ENCODE measurements at places on chromosomes 1 and 21.

DNA sequence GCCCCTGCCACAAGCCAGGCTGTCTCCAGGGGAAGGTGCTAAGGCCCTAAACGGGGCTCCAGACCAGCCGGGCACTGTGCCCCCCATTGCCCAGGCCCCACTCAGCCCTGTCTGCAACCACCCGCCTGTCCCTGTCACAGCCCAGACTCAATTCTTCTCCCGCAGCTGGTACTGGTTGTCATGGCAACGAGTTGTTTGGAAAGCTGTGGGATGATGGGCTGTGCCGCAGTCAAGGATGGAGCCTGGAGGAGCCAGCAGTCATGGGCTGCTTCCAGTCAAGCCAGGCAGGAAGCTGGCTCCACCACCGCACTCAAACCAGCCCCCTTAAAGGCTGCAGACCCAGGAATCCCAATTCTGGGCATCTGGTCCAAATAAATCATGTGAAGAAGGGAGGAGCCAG, 4.2 kb downstream of the SPOCD1 start:
- peak; percentile 94 for DNase-seq

- DNase-seq: no peak
These were observed 25.1 kb downstream of the ATP8B2 start for GRCh38 chr1:154350383-154350782.

GRCh38 chr1:226845624-226846023, 24.8 kb upstream of the PSEN2 start:
- no peak for DNase-seq

GRCh38 chr1:9490605-9491339, 48.5 kb upstream of the SLC25A33 start:
- DNase-seq: peak; percentile 77

GRCh38 chr1:81446000-81446669, 354.6 kb upstream of the ADGRL2 start:
- DNase-seq: no peak

- DNase-seq: no peak
These were observed 11.6 kb downstream of the COL9A2 start for GRCh38 chr1:40305451-40305850.

DNA sequence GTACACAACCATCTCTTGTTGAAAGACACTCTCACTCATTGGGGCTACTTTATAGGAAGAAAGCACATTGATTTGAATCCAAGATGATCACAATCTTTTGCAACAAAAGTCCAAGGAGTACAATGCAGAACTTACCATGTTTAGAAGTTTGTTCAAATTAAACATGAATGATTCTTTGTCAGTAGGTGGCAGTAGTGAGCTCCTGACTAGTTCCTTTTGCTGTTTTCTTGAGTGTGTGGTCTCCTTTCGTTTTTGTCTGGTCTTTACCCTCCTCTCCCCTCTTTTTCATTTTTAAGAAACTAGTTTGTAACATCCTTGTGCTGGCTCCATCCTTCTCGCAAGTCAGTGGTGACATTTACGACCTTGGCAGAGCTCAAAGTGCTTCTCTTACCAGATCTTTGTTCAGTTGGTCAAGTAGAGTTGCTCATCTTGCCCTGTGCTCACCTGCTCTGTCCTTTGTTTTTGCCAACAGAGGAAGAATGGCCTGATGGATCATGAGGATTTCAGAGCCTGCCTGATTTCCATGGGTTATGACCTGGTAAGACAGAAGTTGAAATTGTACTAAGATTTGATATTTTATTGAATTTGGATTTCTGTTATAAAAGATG, 35.7 kb upstream of the MTR start:
- peak; percentile 54 for DNase-seq

GRCh38 chr1:185495007-185495406, 178.0 kb upstream of the IVNS1ABP start:
- no peak for DNase-seq

DNA sequence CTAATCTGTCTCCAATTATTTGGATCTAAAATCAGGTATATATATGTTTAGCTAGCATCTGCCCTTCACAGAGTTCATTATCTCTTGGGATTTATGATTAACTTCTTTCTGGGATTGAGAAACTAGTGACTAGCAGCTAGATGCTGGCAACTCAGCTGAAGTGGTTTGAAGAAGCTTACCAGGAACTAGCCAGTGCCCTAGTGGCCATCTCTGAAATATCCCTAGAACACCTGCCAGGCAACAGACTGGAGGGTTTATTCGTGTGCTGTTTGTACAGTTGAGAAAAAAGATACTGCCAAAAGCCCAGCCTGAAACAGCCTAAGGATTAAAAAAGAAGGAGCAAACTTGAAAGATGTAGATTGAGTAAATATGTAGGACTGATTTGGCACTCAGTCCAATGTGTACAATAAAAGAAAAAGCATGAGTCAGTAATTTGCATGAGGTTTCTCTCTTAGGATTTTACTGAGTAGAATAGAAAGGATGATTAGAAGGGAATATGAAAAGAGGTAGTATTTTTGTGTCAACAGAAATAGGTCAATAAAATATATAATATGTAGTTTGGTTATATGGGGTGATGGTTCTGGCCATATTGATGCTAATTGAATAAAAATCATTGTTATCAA, 1144.6 kb upstream of the ADGRL2 start:
- peak; percentile 25 for DNase-seq

DNA sequence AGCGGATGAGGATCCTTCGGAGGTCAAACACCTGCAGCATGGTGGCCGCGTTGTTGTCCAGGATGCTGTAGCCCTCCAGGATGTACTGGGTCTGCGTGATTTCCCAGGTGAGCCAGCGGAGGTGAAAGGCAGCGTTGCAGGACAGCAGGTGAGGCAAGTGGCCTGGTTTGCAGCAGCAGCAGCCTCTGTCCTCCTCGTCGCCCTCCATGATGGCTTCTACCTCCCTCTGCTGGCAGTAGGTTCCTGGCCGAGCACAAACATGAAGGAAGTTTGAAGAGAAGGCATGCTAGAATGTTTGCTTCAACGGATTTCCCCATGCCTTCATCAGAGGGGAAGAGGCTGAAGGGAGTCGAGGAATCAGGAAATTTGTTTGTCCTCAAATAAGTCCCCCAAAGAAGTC, 74.7 kb downstream of the NTPCR start:
- DNase-seq: peak; percentile 11

DNA sequence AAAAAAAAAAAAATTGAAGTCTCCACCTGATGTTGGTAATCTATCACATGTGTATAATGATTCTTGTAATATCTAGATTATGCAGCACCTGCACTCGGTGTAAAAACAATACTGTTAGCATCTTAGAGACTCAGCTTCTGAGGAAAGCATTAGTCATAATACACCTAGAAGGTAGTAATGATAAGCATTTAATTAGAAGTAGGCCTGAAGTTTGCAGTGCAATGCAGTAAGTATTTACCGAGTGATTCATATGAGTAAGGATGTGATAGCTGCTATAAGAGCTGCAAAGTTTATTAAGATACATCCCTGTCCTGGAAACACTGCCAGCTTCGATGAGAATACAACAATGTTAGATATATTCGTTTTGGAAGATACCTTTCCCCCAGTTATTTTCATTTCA, 196.4 kb downstream of the GREM2 start:
- no peak for DNase-seq

DNA sequence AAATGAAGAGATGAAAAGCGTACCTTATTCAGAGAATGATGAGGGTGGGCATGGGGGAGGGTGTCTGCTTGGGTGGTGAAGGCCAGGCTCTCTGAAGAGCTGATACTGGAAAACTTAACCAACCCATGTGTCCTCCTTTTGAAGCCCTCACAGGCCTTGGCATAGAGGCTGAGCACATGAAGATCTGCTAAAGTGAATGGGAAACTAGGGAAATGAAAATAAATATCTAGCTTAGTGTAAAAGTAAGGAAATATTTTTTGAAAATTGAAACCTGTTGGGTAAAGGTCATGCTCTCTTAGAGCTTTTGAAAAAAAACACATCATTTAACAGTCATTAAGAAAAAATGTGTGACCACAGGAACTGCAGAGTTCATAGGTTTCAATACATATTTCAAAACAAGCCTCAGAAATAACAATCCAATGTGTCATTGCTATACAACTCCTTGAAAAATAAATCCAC, 40.5 kb upstream of the RALGPS2 start:
- DNase-seq: no peak

DNA sequence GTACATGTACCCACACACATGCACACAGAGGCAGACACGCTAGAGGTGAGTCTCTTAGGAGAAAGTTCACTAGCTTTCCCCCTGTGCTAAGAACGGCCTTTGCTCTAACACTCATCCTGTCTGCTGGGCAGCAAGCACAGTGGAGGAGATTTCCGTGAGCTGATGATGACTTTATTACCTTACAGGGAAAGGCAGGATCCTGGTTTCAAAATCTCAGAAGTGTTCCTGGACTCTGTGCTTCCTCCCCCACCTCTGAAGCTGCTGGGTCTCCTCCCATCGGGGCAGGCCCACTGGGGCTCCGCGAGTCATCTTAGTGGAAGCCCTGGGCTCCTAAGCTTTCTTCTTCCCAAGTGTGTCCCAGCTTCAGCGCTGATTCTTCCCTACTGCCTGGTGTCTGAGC, 2.7 kb downstream of the FAM3B start:
- DNase-seq: no peak

DNA sequence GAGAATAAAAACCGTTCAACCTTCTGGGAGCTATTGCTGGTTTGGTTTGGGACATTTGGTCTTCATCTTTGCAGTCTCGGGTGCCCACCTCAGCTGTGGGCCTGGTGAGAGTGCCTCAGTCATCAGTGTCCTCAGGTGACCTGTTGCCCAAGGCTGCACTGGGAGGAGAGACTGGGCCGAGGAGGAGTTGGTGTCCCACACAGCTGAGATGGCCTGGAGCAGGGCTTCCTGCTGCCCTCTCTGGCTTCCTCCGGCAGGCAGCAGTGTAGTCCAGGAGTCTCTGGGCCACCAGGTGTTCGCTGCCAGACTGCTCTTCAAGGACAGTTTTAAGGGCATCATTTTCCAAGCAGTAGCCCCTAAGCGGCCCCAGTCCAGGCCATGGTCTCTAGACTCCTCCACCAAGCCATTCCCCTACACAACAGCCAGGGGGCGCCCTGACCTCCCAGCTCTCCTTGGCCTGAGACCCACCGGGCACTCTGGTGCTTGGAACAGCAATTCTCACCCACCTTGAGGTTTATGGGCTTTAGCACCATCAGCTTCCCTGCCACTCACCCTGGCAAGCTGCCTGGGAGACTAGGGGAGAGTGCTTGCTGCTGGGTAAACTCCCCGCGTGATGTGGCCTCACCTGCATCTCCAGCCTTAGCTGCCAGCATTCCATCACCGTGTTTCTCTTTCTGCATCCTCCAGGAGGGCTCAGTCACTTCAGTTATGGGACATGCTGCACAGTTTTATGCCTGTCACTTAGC, 9.1 kb upstream of the SYTL1 start:
- peak; percentile 17 for DNase-seq

GRCh38 chr21:17688912-17689874, 76.5 kb upstream of the BTG3 start:
- DNase-seq: peak; percentile 38

GRCh38 chr1:9553736-9554144, 14.5 kb downstream of the SLC25A33 start:
- DNase-seq: no peak

DNA sequence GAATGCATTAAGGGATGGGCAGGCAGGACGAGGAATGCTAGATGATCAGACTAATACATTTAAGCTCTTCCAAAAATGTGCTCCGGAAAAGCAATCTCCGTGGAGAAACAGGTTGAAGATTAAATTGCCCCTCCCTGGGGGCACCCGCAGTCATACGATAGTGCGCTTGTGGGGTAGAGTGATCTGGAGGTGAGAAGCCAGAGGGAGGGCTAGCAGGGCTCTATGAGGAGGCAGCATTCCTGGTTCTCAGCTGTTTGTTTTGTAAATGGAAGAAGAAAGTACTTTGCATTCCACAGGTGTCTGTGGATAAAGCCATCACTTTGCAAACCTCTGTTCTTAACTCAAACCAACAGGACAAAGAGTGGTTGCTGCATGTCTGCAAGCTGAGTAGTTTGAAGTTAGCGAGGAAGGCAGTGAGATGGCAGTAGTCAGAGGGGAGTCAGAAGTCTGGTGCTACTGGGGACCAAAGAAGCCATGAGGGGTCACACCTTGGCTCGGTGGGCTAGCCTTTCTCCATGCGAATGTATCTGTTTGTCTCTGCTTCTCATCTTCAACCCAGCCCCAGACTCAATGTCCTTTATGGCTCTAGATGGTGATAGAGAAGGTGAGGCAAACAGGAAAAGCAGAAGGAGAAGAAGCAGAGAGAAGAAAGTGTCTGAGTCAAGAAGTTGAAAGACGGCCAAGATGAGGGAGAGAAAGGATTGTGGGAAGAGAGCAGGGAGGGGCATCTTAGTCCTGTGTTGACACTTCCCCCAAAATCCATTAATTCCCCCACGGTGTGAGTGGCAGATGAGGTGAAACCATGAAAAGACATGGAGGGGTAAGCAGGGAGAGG, 65.2 kb upstream of the GJA8 start:
- no peak for DNase-seq

DNA sequence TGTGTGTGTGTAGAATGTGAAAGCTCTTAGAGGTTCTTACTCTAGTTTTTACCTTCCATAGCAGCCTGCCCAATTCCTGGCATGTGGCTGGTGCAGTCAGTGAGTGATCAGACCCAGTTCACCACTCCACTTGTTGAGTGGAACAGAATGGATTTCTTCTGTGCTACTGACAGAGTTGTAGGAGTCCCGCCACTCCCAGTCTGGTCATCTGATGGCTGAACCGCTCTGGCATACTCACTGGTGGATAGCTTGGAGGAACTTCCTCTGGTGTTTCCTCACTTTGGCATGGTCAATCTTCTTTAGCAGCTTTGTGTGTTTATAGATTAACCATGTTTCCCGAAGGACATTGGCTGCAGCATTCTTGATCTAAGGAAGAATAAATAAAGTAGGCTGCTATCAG, 106.7 kb upstream of the ADAR start:
- no peak for DNase-seq

All from NCI-H1417 (cell line).